ENCODE measurements at places on chromosomes 1 and 21.

DNA sequence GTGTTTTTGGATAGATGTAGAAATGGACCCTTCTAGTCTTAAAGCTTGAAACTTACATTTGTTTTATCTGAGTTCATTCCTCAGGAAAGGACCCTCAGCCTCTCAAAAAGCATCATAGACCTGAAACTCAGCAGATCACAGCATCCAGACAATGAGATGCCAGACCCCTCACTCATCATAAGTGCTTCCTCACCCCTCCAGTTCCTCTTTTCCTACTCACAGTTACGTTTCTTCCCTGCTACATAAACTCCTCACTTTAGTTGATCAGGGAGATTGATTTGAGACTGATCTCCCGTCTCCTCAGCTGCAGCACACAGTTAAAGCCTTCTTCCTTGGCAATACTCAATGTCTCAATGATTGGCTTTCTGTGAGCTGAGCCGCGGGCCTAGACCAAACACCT lies 282.0 kb downstream of the FAM72C start:
- no peak for DNase-seq

GRCh38 chr1:168688644-168689326 lies 40.2 kb downstream of the DPT start:
- no peak for DNase-seq

- no peak for DNase-seq
Observed at GRCh38 chr1:7299994-7300393, 471.1 kb upstream of the VAMP3 start.

DNA sequence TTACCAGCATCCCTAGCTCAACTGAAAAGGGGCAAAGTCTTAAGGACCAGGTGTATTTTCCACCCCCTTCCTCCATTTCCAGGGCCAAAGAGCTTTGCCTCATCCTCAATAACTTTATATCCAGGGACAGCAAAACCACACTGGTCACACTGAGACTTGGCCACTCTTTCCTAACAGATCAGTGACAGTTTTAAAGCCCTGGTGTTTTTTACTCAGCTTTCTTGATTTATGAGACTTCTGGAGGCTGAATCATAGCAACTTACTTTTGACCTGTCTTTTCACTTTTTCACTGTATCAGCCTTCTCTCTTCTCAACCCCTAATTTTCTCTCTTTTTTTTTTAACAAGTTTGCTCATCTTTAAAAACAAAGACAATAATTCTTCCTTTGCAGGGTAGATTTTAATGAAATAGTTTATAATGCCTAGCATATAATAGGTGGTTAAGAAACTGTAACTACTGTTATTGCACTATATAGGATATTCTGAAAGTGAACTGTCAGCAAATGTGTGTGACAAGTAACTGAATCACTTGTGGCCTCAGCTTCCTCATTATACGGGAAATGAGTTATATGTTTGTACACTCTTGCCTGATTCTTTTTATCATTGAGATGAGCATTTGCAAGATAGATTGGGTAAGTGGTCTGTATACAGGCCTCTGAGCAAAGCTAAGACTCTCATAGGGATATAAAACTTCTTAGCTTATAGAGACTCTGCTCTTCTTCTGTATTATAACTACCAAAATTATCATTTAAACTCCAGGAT lies 19.7 kb upstream of the DYNLT5 start:
- no peak for DNase-seq

DNA sequence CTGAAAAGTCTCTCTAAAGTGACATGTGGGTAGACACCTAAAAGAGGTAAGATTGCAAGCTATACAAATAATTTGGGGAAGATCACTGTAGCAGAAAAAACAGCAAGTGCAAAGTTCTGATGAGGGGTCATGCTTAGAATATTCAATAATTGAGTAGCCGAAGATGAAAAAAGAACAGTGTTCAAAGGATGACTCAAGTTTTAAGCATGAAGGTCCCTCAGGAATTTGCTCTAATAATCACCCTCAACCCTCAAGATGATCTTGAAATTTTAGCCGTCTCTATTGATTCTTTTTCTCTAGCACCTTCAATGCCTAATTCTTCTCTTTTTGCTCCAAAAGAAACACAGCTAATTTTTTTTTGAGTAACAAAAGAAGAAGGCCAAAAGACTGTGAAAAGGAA lies 190.6 kb upstream of the ZNHIT6 start:
- no peak for DNase-seq

DNA sequence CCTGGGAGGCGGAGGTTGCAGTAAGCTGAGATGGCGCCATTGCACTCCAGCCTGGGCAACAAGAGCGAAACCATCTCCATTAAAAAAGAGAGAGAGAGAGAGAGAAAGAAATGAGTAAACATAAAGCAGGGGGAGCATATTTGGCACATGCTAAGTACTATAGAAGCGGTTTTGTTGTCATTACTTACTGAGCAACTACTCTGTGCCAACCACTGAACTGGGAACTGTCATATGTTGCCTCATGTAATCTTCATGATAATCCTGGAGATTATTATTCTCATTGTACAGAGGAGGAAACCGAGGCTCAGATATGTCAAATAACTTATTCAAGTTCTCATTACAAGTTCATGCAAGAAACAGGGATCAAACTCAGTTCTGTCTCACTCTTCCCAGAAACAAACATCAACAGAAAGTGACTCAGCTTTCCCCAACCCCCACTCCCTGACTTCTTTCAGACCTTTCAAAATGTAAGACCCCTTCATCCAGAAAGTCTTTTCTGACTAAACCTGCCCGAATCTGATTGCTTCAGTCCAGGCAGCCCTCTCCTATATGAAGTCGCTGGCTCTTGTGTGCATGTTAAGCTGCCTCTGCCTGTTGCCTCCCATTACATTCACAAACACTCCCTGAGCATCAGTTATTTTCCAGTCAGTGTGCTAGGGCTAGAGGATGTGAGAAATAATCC lies 23.5 kb downstream of the LAMB3 start:
- DNase-seq: no peak

DNA sequence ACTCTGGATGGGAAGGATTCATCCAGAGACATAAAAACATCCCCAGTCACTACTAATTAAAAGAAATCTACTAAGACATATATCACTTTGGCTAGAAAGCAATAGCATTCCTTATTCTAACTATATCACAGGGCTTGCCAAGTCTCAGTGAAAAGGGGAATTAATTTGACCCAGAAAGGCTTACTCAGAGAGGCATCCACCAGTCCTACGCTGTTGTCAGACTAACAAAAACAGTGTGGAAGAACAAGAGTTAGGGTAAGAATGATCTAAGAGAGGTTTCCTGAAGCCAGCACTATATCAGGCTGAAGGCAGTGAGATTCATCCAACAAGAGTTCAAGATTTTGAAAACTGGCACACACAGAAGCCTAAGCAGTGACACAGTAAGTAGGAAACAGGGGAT lies 126.1 kb downstream of the GDAP2 start:
- DNase-seq: no peak

GRCh38 chr1:41388510-41388909 lies 27.3 kb downstream of the FOXO6 start:
- no peak for DNase-seq

GRCh38 chr1:203036135-203036534 lies 9.8 kb downstream of the PPFIA4 start:
- no peak for DNase-seq

DNA sequence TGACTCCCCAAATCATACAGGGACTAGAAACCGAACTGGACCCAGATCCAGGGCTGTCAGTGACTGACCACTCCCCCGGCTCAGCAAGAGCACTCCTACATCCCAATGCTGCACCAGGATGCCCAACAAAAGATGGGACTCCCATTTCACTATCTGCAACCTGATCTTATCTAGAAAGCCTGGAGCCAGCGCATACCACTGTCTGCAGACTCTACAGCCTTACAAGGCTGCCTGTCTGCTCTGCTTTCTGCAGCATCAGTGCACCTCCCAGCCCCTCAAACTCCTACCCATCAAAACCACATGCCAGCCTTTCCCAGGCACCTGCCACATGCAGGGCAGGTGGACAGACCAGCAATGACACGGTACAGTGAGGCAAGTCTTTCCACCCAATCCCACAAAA lies 52.2 kb downstream of the SSBP3 start:
- DNase-seq: no peak

DNA sequence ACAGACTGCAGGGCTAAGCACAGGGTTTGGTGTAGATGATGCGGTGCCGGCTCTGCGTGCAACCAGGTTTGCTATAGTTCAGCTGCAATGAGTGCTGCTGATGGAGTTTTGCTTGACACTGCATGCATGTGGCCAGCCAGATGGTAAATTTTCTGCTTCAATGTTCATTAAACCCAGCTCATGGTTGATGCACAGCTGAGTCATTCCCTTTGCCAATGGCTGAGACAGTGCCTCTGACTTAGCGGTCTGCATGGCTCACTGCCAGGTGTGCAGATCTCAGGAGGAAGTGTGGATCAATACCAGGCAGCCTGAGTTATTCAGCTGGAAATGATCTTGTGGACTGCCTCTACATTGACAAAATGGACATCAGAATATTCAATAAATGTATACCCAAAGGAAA lies 172.7 kb upstream of the ZP4 start:
- no peak for DNase-seq

DNA sequence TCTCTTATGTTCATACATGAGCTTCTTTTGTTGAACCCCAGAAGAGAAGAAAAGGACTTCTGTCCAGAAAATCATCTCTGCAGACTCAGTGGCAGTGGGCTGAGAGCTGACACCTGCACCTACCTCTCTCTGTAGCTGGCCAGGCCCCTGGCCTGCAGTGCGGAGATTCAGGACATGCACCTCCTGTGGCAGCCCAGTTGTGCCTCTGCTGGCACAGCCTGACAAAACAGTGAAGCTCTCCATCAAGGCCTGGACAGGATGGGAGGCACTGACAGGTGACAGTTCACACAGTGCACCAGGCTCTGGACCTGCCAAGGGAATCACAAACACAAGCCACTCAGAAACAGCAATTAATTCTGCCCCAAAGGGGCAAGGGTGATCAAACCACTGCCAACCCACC lies 88.8 kb downstream of the TGFBR3 start:
- DNase-seq: no peak

- no peak for DNase-seq
Observed at GRCh38 chr1:173222149-173223030, 15.3 kb upstream of the TNFSF4 start.

- DNase-seq: no peak
Observed at GRCh38 chr1:185880330-185880729, 146.1 kb downstream of the HMCN1 start.

- no peak for DNase-seq
Observed at GRCh38 chr1:226123591-226124471, 61.3 kb downstream of the H3-3A start.

DNA sequence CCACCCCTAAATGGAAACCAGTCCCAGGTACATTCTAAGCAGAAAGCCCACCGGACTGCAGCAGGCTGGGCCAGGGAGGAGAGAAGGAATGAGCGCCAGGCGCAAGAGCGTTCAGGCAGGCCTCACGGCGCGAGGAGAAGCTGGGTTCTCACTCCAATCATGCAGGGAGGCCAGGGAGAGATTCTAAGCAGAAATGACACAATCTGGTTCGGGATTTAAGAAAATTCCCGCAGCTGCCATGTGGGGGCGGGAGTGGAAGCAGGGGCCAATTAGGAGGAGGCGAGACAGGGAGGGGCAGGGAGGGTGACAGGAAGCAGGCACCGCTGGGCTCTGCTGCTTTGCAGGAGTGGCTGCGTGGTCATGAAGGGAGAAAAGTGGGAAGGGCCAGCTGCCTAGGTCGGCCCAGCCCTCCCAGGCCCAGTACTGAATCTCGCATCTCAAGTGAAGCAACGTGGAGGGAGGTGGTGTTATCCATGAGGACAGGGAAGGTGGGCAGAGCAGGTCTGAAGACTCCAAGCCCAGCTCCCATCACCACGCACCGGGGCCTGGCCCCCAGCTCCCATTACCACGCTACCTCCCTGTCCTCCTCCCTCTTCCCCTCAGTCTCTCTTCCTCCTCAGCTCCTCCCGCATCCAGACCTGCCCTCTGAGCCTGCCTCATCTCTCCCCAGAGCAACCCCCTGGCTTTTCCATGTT lies 11.8 kb downstream of the NPHP4 start:
- peak; percentile 88 for DNase-seq

DNA sequence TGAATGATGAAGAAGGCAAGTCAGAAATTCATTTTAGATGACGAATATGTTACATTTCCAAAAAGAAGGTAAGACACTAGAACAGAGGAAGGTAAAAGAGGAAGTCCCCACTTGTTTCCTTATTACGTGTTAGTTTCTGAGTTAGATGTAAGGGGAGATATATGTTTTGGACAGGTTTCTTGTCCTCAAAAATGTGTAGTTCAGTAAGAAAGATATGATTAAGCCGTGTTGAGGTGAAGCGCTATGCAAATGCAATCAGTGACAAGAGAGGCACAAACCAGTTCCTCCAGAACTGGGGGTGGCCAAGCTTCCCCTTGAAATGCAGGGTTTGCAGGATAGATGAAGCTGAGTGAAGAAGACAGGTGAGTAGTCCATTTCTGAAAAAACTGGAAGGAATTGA lies 293.3 kb upstream of the RUNX1 start:
- DNase-seq: no peak

All from WTC11 (cell line).